ENCODE measurements at places on chromosomes 2 and 18.
A peak's percentile ranks its signal among the peaks of the same experiment; 100 is the strongest.

DNA sequence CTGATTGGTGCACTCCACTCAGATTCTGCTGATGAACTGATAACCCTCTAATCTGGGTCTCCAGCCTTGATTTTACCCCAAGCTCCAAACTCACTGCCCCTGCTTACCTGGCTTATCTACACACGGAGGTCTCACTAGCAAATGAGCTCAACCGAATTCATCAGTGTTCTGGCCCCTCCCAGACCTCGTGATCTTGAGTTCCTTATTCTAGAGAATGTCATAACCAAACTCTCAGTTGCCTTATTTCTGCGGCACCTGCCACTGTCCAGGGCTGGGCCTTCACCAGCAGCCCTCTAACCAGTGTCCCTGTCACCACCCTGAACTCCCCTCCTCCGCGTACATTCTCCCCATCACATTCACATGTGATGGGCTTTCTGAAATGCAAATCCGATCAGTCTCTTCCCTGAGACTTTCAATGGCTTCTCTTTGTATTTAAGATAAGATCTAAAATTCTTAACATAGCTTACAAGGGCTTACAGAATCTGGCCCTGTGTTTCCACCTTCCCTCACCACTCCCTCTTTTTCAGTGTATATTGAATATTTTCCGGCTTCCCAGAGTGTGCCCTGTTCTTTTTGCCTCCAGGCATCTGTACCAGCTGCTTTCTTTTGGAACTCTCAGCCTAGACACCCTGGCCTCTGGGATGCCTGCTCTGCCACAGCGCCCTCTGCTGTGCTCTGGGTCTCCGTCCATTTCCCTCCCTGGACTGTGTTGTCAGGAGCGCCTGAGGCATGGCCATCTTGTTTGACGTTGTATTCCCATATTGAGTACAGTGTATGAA is 31.1 kb downstream of the NAB1 start:
- peak; percentile 29 for DNase-seq
- H3K27ac ChIP-seq: no peak overlapping the region

DNA sequence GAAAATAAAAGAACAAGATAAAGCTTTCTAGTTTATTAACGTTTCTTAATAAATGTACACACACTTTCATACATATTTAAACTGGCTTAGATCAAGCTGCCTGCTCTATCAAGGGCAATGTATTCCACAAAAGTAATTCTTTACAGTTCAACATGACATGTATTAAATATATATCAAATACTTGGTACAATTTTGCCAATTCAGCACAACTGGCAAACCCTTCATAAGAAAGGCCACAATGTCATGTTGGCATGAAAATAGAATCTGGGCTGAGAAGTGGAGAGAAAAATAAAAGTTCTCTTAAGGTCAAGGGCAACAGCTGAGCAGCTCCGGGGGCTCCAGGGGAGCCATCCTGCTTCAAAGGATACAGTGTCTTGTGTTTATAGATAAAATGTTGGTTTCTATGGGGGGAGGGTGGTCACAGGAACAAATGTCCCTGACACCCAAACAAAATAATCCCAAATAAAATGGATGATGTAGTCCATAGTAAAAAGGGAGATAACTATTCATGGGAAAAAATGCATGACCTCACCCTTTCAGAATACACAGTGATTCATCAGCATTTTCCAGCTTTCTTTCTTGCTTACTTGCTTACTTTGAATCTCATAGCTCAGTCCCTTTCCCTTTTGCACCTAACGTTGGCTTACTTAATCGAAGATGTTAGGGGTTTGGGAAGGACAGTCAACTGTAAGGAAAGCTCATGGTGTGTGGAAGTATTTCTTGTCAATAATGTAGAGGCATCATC is 494.9 kb downstream of the NYAP2 start:
- no peaks in the 10 kb centered on the region for H3K4me1 ChIP-seq
- no peak for DNase-seq
- H3K36me3 ChIP-seq: no peaks in the 10 kb centered on the region
- H3K4me3 ChIP-seq: no peak overlapping the region

- H3K4me1 ChIP-seq: no peaks in the 10 kb centered on the region
- H3K27ac ChIP-seq: no peak overlapping the region
- no peak for DNase-seq
- no peak overlapping the region for H3K4me3 ChIP-seq
Measured at GRCh38 chr2:104756118-104756517, 97.8 kb upstream of the POU3F3 start.

GRCh38 chr2:85972355-85972754 is 83.6 kb upstream of the ST3GAL5 start:
- no peaks in the 10 kb centered on the region for H3K4me1 ChIP-seq
- H3K36me3 ChIP-seq: no peaks in the 10 kb centered on the region
- no peak overlapping the region for H3K27ac ChIP-seq
- no peak overlapping the region for H3K4me3 ChIP-seq

GRCh38 chr2:47815764-47816163 is 32.8 kb downstream of the MSH6 start:
- no peaks in the 10 kb centered on the region for H3K4me1 ChIP-seq
- no peak overlapping the region for H3K27ac ChIP-seq
- H3K4me3 ChIP-seq: no peak overlapping the region
- H3K36me3 ChIP-seq: peaks cover 86% of the 10 kb centered on the region

GRCh38 chr18:23101861-23102432 is 33.3 kb upstream of the CABLES1 start:
- no peak overlapping the region for H3K4me3 ChIP-seq
- no peaks in the 10 kb centered on the region for H3K36me3 ChIP-seq
- no peak for DNase-seq
- no peaks in the 10 kb centered on the region for H3K27me3 ChIP-seq
- no peak overlapping the region for H3K27ac ChIP-seq

DNA sequence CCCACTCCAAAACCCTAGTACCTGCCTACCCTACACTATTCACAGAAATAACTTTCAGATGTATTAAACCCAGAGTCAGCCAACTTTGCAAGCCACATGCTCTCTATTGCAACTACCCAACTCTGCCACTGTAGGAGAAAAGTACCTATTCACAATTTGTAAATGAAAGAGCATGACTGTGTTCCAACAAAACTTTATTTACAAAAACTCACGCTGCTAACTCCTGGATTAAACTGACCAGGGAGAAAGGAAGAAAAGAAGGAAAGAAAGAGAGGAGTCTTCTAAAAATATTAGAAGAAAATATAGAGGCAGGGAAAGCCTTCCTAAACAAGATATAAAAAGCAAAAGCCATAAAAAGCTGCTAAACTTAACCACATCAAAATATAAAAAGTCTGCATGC is 24.6 kb downstream of the SLC1A4 start:
- no peak overlapping the region for H3K4me3 ChIP-seq
- DNase-seq: no peak
- peaks cover 51% of the 10 kb centered on the region for H3K36me3 ChIP-seq
- H3K27me3 ChIP-seq: no peaks in the 10 kb centered on the region
- peaks cover 26% of the 10 kb centered on the region for H3K4me1 ChIP-seq
- H3K27ac ChIP-seq: no peak overlapping the region

DNA sequence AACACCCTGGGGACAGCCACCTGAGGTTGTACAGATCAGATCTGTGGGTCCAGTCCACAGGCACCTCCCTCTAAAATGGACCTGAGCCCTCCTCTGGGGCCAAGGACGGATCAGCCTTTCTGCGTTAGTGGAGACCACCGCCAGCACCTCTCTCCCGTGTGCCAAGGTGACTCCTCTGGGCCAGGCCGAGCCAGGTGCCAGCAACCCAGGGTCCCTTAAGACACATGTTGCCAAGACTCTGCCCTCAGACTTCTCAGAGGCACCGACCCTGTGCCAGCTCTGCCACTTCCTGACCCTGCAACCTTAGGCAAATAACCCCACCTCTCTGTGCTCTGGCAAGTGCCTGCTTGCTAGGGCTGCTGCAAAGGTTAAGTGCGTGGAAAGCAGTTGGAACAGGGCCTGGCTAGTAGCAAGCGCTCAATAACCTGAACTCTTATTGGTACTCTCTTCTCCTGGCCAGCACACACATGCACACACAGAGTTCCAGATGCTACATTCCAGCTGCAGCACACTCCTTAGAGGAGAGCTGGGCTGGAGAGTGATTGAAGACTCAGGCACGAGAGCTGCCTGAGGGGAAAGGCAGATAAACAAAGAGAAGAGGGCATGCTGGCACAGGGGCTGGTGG is 105.6 kb downstream of the TNS1 start:
- H3K4me3 ChIP-seq: no peak overlapping the region
- no peak overlapping the region for H3K27ac ChIP-seq
- no peak for DNase-seq
- H3K4me1 ChIP-seq: peaks cover 14% of the 10 kb centered on the region
- H3K36me3 ChIP-seq: peaks cover 3% of the 10 kb centered on the region

DNA sequence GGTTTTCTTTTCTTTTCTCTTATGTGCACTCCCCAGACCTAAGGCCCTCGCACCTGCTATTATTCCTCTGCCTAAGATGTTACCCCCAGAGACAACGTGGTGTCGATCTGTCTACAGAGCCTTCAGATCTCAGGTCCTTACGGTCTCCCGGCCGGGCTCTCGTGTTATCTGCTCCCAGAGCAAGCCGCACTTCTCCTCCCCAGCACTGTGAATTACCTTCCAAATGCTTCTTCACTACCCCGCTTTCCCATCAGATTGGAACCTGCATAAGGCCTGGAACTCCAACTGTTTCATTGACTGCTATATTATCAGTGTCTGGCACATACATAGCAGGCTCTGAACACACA is 71.2 kb upstream of the ODC1 start:
- H3K4me3 ChIP-seq: no peak overlapping the region
- no peaks in the 10 kb centered on the region for H3K27me3 ChIP-seq
- H3K4me1 ChIP-seq: no peaks in the 10 kb centered on the region
- H3K27ac ChIP-seq: no peak overlapping the region

GRCh38 chr18:64017870-64018269 is 48.0 kb downstream of the SERPINB8 start:
- no peaks in the 10 kb centered on the region for H3K27me3 ChIP-seq
- no peak overlapping the region for H3K4me3 ChIP-seq
- no peaks in the 10 kb centered on the region for H3K4me1 ChIP-seq
- peak; percentile 6 for DNase-seq
- no peaks in the 10 kb centered on the region for H3K36me3 ChIP-seq

DNA sequence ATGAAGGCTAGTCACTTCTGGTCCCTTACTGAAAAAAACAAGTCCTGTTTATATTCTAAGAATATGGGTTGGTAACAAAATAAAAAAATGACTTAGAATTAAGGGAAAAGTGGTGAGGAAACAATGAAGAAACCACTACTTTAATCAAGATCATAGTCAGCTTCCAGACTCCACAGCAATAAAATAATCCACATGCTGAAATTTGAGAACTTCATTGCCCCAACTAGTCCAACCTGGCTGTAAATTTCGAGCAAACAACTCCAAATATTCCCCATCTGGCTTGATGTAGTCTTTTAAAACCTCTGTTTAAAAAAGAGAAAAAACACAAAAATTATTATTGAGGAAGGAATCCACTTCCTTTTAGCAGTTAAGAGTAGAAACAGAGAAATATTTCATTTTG is 32.5 kb downstream of the METTL4 start:
- no peak overlapping the region for H3K27ac ChIP-seq
- no peaks in the 10 kb centered on the region for H3K36me3 ChIP-seq
- H3K4me3 ChIP-seq: no peak overlapping the region
- DNase-seq: no peak
- no peaks in the 10 kb centered on the region for H3K27me3 ChIP-seq

DNA sequence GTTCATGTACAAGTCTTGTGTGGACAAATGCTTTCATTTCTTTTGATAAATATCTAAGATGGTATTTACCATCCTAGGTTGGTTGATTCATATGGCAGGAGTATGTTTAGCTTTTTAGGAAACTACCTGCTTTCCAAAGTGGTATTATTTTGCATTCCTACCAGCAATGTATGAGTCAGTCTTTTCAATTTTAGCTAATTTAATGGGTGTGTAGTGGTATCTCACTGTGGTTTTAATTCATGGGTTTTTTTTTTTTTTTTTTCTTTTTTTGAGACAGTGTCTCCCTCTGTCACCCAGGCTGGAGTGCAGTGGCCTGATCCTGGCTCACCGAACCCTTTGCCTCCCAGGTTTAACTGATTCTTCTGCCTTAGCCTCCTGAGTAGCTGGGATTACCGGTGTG is 4.2 kb downstream of the ZNF512 start:
- peaks cover 19% of the 10 kb centered on the region for H3K4me1 ChIP-seq
- H3K27ac ChIP-seq: no peak overlapping the region
- H3K27me3 ChIP-seq: no peaks in the 10 kb centered on the region
- H3K4me3 ChIP-seq: no peak overlapping the region
- H3K36me3 ChIP-seq: no peaks in the 10 kb centered on the region

DNA sequence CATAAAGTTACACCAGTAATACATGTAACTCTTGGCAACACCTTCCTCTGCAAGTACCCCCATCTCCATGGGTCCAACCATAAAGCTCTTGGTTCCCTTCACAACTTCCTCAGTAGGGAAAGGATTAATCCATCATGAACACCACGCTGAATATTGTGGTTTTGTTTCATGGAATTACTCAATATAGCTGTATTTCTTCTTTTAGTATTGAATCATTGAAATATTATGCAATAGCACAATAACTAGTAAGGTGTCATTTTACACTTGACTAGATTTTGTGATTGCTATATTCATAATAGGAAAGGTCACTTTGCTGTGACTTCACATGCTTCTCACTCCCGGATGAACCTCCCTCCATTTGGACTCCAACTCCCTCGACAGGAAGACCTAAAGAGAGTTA is 29.7 kb upstream of the PID1 start:
- no peak overlapping the region for H3K4me3 ChIP-seq
- no peak for DNase-seq
- H3K27ac ChIP-seq: no peak overlapping the region

GRCh38 chr18:65016631-65017371 is 734.0 kb upstream of the CDH7 start:
- H3K4me3 ChIP-seq: no peak overlapping the region
- no peaks in the 10 kb centered on the region for H3K27me3 ChIP-seq
- H3K36me3 ChIP-seq: no peaks in the 10 kb centered on the region
- no peak for DNase-seq
- no peaks in the 10 kb centered on the region for H3K4me1 ChIP-seq

DNA sequence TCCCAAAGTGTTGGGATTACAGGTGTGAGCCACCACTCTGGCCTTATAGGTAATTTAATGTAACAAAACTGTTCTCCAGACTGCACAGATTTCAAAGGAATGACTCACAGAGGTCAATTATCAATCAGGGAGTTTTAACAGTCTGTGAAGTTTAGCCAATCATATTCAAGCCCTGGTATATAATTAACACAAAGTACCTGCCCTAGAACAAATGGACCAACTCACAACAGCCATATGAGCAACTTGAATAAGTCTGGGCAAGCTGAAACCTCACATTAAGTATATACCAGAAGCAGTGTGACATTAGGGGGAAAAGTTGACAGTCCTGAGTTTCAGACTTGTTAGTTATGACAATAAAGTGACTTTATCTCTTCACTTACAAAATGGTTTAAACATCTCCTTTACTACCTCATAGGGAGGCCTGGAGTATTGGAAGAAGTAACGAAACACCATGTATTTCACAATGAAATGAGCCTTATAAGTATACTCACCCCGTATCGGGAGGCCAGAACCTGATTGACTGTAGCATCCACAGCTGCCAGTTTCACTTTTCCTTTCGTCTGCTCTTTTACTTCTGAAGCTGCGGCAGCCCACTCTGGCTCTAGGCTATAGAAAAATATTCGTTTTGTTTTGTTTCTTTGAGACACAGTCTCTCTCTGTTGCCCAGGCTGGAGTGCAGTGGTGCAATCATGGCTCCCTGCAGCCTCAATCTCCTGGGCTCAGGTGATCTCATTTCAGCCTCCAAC is 22.2 kb downstream of the PDIA6 start:
- no peak overlapping the region for H3K4me3 ChIP-seq
- no peaks in the 10 kb centered on the region for H3K27me3 ChIP-seq
- peaks cover 53% of the 10 kb centered on the region for H3K36me3 ChIP-seq
- H3K4me1 ChIP-seq: no peaks in the 10 kb centered on the region
- H3K27ac ChIP-seq: no peak overlapping the region
- no peak for DNase-seq

Measured in common myeloid progenitor, CD34-positive (primary cell).